Stomach (tissue), 19 donors: ENCODE measurements at places on chromosomes 12 and 14.

- H3K4me3 ChIP-seq: peak within 1 kb of the TSS; percentile 32
- no peaks in the 10 kb centered on the region for H3K4me1 ChIP-seq
- DNase-seq: no peak
- H3K27me3 ChIP-seq: peaks cover 3% of the 10 kb centered on the region
- no peak within 1 kb of the TSS for H3K27ac ChIP-seq
Measured at GRCh38 chr12:78864403-78864869, at the start of gene SYT1. TSS of gene SYT1 (plus strand) at chr12:78864774.

DNA sequence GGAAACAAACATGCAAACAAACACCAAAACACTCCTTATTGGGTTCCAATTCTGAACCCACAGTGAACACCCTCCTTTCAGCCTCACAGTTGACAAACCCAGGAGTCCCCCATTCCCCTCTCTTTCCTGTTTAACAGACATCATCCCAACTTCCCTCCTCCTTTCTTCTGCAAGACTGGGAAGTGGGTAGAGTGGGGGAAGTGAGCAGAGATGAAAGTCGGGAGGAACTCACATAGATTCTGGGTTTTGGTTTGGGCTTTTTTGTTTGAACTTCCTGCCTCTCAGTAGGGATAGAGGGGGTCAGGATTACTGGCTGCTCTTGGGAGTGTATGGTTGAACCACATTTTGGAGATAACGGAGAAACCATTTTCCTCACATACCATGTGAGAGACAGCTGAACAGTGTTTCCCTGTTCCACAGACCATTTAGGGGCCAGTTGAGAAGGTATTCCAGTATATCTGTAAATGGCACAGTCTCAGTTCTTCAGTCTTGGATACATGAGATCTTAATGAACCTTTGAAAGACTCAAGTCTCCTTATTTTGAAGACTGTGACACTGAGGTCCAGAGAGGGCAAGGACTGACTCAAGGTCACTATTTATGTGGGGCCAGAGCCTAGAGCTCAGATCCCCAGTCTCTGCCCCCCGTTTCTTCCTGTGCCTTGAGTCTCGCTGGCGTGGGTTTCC, 3.9 kb upstream of the GPR84 start:
- H3K4me3 ChIP-seq: peak overlapping the region; percentile 43
- H3K27me3 ChIP-seq: peaks cover 6% of the 10 kb centered on the region
- H3K36me3 ChIP-seq: peaks cover 3% of the 10 kb centered on the region

DNA sequence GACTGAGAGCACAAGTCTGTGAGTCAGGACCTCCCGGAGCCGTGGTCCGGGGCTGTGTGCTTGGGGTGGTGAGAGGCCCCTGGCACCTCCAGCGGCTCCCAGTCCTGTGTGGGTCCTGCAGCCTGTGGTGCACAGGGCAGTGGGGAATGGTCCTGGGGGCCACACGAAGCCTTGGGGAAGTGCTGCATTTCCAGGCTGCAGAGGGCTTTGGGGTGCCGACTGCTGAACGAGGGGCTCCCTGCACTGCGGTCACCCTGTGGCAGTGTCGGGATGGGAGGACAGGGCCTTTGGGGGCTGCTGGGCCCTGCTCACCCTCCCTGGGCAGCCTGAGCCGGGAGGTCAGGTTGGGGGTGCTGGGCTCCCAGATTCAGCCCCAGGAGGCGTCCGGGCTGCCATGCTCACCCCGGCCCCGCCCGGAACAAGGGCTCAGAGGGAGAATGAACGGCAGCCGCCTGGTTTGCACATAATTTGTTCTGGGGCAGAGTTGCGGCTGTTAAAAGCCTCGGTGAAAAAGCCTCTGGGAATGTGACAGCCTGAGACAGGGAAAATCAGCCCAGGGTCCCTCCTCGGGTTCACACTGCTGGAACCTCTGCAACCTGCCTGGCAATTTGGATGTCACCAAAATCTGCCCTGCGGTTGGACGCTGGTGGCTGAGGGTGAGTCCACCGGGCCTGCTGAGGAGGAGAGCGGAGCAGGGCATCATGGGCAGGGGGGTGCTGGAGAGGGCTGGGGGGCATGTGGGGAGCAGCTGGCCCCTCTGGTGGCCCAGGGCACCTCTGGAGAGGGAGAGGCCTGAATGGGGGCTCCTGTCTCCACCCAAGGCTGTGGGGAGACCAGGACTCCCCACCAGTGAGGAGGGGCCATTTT, 109.2 kb downstream of the KIF26A start:
- peak; percentile 20 for DNase-seq
- H3K27ac ChIP-seq: no peak overlapping the region
- no peaks in the 10 kb centered on the region for H3K36me3 ChIP-seq
- H3K27me3 ChIP-seq: no peaks in the 10 kb centered on the region
- H3K4me1 ChIP-seq: no peaks in the 10 kb centered on the region

- no peak overlapping the region for H3K4me3 ChIP-seq
- H3K4me1 ChIP-seq: peaks cover 7% of the 10 kb centered on the region
- no peak overlapping the region for H3K27ac ChIP-seq
- H3K36me3 ChIP-seq: no peaks in the 10 kb centered on the region
- no peaks in the 10 kb centered on the region for H3K27me3 ChIP-seq
Measured at GRCh38 chr12:120674097-120674636, 12.8 kb upstream of the MLEC start.

DNA sequence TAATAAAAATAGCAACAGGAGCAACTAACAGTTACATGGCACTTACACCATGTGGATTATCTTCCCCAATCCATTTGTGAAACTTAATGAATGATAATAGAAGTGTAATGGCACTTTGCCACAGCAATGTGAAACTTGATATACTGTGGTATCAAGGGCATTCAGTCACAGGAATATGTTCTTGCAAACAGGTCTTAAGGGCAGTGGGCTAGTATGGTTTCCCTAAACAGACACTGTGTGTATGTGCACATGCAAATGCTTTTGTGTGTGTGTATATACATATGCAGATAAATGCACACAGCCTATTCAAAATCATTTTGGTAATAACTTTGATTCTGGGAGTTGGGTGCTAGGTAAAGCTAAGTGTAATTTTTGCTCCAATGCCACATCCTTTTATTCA, 26.2 kb upstream of the ARHGAP5 start:
- H3K4me3 ChIP-seq: no peak overlapping the region
- no peaks in the 10 kb centered on the region for H3K36me3 ChIP-seq
- no peak for DNase-seq
- no peak overlapping the region for H3K27ac ChIP-seq

- no peaks in the 10 kb centered on the region for H3K36me3 ChIP-seq
- DNase-seq: no peak
Measured at GRCh38 chr14:44438221-44438620, 68.9 kb downstream of the FSCB start.
